Stimulated activated CD8-positive, alpha-beta memory T cell treated with anti-CD3 and anti-CD28 coated beads, Interleukin-4, amount 100 ng/mL, for 4 hours (primary cell): ENCODE measurements at places on chromosomes 7 and 10.

GRCh38 chr10:133292919-133293809 is 15.5 kb downstream of the TUBGCP2 start:
- no peak for DNase-seq

DNA sequence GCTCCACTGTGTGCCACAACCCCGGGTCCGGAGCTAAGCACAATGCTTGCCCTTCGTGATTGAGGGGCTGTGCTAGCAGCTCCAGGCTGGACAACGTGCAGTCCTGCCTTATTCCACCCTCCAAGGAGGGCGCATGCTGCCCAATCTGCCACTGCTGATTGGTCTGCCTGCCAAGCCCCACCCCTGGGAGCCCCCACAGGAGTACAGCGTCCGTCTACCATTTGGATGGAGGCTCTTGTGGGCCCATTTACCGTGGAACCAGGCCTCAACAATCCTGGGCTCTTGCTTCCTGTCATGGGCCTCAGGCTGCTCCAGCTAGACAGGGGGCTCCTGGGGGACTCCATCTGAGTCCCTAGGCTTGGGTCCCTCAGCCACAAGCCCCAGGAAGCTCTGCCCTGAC is 173.3 kb downstream of the SLIT1 start:
- no peak for DNase-seq

GRCh38 chr7:117479225-117480054 is at the start of gene CFTR:
Gene CFTR (plus strand): TSS chr7:117480025. CDS start chr7:117480095, 70 bp downstream.
- no peak for DNase-seq

DNA sequence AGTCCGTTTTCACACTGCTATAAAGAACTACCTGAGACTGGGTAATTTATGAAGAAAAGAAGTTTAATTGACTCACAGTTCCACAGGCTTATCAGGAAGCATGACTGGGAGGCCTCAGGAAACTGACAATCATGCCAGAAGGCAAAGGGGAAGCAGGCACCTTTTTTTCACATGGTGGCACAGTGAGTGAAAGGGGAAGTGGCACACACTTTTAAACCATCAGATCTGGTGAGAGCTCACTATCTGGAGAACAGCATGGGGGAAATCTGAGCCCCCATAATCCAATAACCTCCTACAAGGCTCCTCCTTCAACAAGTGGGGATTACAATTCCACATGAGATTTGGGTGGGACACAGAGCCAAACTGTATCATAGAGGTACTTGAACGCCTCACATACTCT is 30.0 kb downstream of the AGR3 start:
- DNase-seq: no peak

DNA sequence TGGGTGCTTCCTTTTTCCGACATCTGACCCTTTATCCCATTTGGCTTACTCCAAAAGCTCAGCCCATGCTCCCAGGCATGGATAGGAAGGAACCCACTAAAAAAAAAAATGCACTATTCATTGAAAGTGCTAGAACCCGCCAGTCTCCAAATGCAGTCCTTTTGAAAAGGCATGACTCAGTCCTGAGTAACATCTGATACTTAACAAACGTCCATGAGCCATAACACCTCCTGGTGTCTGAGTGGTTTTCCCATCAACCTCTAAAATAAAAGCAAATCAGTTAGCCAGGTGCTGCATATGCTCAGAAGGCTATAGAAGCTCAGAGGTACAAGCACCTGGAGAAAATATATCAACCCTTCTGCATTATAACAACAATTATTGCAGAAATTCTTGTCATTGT is 45.0 kb upstream of the CACUL1 start:
- no peak for DNase-seq

- no peak for DNase-seq
Measured at GRCh38 chr10:126037946-126038345, 141.6 kb downstream of the FANK1 start.

DNA sequence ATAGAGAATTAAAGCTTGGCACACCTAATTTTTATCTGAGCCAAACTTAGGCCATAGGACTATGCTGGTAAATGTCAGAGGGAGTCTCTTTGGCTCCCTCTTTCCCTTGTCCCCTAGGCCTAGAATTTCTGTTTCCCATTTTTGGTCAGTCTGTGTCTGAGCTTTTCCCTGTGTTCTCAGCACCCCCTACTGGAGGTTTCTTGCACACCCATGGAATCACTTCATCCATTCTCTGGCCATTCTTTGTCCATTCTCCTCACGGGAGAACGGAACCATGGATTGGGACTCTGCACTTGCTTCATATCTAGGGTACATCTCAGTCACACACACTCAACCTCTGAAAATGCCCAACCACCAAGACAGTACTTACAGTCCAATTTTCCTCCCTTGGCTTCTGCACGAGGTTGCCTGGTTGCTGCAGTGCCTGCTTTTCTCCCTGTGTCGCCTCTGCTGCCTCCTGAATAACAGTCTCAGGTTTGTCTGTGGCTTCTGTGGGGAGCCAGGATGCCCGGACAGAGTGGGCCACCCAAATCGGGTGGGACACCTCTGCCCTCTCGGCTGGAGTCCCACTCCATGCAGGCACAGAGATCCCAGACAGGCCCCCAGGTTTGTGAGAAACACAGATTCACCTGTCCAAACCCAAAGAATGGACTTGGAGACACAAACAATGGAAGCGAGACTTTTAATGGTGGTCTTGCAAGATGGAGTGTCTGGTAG is 35.1 kb upstream of the DNAH11 start:
- DNase-seq: no peak

DNA sequence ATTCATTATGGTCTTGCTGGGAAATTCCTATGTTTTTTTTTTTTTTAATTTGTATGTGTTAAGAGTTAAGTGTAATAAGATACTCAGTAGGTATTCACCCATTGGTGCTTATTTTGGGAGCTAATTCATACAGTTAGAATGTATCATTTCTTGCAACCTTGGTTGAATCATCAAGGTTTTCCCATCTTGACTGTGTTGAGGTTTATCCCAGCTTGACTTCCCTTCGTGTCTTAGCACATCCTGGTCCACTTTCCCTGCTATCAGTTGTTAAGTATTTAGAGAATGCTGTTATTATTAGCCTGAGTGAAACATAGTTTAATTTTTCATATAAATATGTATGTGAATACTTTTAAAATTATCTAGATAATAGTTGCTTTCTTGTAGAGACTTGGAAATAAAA is 20.8 kb downstream of the RALA start:
- DNase-seq: no peak

DNA sequence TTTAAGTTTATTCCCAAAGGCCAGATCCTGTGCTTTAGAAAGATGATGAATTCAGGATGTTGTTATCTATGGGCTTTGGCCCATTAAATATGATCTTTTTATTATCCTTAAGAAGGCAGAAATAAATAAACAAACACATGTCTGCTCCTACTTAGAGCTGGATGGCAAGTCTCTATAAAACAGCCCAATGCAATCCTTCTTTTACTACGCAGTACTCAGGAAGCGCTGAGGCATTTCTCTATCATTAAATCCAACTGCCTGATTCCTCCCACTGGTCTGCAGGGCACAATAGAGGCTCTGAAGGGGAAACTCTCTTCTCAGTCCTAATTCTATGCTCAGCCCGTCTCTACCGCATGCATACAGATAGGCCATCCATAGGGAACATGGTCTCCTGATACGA is 144.5 kb upstream of the TMEM72 start:
- no peak for DNase-seq

DNA sequence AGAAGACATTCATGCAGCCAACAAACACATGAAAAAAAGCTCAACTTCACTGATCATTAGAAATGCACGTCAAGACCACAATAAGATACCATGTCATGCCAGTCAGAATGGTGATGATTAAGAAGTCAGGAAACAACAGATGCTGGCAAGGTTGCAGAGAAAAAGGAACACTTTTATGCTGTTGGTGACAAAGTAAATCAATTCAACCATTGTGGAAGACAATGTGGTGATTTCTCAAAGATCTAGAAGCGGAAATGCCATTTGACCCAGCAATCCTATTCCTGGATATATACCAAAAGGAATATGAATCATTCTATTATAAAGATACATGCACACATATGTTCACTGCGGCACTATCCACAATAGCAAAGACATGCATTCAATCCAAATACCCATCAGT is 77.6 kb downstream of the C10orf90 start:
- DNase-seq: no peak

DNA sequence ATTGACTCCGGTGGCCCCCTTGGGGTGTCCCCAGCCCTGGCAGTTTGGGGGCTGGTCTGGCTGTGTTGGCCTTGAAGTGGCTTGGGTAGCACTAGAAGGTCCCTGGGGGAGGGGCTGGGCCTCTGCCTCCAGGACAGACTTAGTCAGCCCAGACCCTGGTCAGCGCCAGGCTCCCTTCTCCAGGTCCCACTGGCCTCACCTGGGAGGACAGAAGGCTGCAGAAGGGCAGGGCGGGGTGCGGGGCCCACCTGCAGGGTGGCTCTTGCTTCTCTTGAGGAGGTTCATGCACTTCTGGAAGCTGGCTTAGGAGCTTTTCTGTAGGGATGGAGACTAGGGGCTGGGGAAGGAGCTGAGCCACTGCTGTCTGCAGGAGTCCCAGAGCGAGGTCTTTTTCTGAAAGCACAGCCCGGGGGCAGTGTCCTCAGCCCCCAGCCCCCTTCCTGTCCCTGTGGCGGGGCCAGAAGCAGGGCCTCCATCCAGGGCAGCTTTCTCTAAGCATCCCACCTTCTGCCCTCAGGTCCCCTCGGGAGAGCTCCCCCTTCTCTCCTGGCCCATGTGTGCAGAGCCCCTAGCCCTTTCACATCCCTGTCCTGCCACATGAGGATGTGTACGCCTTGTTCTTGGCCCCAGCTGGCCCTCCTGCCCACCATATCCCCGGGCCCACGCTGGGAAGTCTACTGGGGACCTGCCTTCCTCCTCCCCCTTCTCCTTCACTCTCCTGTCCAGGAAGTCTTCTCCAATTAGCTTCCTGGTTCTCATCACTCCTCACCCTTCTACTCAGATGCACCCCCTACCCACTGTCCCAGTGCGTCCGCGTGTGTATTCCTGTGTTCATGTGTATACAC is 11.0 kb downstream of the TBATA start:
- no peak for DNase-seq
